ENCODE measurements at places on chromosomes 3 and 15.

DNA sequence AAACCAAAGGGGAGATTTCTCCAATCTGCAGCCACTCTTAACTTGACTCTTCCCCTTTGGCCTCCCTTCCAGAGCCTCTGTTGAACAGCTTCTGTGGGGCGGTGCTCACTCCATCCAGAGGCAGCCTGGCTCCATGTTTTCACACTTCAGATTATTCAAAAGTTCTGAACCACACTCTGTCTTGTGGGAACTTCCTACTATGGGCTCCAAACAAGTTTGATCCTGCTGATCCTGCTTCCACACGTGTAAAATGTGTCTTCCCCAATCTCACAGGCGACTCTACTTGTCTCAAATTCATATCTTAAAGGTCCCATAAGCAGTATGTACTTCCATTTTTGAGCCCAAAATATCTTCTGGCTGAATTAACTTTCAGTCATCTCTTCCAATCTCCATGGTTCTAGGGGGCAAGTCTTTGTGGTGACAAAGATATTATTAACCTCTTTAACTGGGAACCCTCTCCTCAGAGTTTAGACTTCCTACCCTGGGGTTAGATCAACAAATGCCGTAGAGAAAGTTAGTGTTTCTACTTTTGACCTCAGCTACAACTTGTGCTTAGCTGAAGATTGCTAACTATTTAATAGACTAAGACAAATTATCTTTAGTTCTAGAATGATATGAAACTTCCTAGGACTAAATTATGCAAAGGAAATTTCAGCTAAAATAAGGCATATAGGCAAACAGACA is 176.3 kb upstream of the BCL6 start:
- no peak for DNase-seq

DNA sequence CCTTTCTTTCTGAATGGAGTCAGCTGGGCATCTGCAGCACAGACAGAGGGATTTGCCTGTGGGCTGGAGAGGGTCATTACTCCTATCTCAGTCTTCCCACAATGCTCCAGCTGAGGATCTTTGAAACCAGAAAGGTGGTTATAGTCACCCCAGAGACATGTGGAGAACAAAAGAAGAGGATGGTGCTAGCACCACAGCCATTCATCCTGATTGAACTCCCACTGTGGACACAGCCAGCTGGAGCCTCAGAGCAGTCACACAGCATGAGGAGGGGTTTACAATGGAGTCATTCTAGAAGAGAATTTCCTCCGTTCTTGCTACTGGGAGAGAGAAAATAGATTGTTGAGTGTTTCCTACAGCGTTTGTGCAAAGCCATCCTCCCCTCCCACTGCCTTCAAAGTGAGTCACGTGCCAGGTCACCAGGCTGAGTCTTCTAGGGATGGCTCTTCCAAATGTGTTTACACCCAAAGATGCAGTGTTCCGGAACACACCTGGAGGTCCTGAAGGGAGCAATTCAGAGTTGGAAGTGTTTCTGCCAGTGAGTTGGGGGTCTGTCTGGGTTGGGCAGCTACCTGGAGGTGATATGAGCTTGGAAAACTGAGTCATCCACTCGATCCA is 18.9 kb upstream of the GREM1 start:
- no peak for DNase-seq

DNA sequence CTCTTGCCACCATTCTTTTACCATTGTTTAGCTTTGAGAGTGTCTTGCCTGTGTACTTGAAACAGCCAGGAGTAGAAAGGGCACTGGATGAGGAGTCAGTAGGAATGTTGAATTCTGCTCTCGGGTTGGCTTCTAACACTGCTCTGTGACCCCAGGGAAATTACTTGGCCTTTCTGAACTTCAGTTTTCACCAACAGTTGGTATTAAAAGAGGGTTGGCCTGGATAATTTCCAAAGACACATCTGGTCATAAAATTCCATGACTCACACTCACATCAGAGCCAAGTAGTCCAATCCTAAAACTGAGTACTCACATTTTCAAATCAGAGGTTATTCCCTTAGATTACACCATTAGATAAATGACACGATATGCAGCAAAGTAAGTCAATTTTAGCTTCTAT is 141.6 kb downstream of the ECT2 start:
- DNase-seq: no peak

DNA sequence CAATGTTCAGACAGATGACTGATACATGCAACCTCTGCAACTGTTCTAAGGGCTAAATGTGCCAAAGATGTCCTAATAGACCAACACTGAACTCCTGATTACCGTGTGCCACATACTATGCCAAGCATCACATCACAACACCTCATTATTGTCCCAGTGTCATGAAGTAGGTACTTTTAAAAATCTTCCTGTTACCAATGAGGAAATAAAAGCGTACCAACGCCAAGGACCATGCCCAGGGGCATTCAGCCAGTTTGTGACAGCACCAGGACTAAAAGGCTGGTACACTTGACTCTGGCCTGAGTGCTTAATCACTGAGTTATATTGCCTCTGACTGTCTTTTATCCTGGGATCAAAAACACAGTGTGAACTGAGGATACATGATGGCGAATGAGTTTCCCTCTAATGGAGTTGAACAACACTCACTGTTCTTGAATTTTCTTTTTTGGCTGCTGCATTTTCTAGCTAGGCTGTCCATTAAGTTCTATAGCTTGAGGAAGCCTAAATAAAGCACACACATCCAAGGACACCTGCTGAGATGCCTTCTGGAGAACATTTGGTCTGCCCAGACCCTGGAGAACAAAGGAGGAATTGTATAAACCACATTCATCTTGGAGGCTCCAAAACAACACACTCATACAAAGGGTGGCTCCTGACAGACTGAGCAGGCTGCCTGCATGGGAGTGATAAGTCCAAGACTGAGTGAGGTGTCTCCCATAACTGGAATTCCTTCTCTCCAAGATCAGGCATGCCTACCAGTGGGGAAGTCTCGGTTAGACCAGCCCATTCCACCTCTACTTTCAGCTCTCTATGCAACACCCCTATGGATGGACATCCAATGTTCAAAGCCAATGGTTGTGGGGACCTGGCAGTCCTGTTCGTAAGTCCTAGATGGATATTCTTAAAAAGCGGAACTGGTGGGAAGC is 126.7 kb upstream of the PRICKLE2 start:
- no peak for DNase-seq

GRCh38 chr3:120435621-120436020 is 15.2 kb downstream of the FSTL1 start:
- DNase-seq: no peak

DNA sequence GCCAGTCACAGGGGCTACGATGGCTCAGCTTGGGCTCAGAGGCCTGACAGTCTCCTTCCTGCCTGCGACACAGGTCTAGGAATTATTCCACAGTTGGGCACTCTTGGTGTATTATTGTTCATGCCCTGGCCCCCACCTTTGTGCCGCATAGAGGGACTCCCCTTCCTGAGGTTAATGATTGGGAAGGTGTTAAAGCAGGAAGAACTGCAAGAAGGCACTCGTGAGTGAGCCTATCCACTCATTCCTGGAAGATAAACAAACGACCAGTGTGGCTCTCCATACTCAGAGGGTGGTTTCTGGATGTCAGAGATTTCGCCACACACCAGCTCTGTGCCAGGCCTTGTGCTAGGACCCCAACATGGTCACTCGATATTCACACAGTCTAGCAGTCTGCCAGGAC is 12.3 kb downstream of the LIPC start:
- no peak for DNase-seq

- DNase-seq: no peak
Observed at GRCh38 chr3:86451749-86452148, 539.2 kb downstream of the VGLL3 start.

DNA sequence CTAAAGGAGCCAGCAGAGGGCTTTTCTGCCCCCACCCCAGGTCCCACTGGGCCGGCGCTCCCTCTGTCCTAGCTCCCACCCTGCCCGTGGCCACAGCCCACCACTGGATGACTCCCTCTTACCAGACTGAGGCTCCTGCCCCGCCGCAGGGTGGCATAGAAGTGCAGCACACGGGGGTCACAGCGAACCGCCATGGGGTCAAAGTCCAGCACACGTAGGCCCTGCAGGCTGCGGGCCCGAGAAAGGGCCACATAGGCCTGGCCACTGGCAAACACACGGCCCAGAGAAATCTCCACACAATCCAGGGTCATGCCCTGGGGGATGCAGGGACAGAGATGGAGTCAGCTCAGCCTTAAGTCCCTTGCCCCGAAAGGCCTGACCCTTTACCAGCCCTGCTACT is 9.0 kb downstream of the PIF1 start:
- no peak for DNase-seq

DNA sequence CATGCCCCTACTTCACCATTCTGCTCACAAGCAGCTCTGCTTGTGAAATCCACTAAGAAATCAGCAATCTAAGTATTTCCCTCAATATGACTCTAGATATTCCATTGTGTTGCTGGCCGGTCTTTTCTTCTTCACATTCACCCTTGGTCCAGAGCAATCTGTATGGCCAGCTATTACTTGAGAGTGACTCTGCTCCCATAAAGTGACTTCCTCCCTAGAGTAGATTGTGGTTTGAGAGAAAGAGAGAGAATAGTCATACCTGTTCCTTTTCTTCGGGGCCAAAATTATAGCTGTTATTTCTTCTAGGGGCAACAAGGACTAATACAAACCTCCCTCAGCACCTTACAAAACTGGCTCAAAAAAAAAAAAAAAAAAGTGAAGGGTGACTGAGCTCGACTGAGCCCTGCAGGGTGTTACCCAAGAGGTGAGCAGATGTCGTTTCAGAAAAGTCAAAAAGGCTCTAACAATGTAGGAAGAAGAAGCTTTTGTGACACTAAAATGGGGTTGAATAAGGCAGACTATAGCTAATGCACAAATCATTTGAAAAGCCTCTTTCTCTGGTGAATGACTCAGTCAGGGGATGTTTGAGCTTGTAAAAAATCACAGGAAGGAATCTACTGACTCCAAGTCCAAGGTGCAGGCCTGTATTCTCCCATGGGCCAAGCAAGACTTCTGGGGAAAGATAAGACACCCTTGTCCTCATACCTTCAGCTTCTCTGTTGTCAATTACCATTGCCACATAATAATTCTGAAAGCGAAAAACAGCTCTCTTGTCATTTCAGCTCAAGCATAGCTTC is 161.0 kb upstream of the SLC24A5 start:
- DNase-seq: no peak

GRCh38 chr15:63292771-63293170 is 15.4 kb downstream of the APH1B start:
- no peak for DNase-seq
